ENCODE measurements at places on chromosomes 4 and X. TPM values are rescaled to one million over a fixed set of nuclear protein-coding genes. Genes with fewer than 3 reads are reported as not detected.

DNA sequence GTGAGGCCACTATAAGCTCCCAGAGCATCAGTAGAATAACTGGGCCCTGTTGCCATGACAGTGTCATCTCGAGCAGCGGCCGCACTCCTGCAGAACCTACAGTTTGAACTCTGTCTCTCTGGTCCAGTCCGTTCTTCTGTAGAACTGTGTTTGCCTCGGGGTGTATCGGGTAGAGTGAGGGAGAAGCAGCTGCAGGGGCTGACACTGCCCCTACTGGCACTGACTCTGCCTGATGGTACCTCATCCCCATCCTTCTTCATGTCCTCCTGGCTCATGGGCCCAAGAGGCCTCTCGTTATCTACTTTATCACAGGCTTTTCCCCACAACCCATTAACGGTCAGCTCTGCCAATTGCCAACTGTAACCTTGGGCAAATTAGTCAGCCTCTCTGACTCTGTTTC is 96.5 kb downstream of the NPNT start:
- no peaks in the 10 kb centered on the region for H3K27me3 ChIP-seq
- H3K4me3 ChIP-seq: no peak overlapping the region
- H3K4me1 ChIP-seq: no peaks in the 10 kb centered on the region
- no peak for DNase-seq
- H3K27ac ChIP-seq: no peak overlapping the region
- no peaks in the 10 kb centered on the region for H3K36me3 ChIP-seq

GRCh38 chr4:95216636-95217035 is 332.1 kb downstream of the UNC5C start:
- no peak overlapping the region for H3K4me3 ChIP-seq
- H3K36me3 ChIP-seq: no peaks in the 10 kb centered on the region
- DNase-seq: no peak
- H3K4me1 ChIP-seq: peaks cover 2% of the 10 kb centered on the region

- no peaks in the 10 kb centered on the region for H3K27me3 ChIP-seq
- no peaks in the 10 kb centered on the region for H3K36me3 ChIP-seq
- no peak for DNase-seq
- no peak overlapping the region for H3K27ac ChIP-seq
- no peaks in the 10 kb centered on the region for H3K4me1 ChIP-seq
Observed at GRCh38 chr4:111838406-111838930, 306.8 kb upstream of the FAM241A start.

Gene AFM
- not detected for total RNA-seq

DNA sequence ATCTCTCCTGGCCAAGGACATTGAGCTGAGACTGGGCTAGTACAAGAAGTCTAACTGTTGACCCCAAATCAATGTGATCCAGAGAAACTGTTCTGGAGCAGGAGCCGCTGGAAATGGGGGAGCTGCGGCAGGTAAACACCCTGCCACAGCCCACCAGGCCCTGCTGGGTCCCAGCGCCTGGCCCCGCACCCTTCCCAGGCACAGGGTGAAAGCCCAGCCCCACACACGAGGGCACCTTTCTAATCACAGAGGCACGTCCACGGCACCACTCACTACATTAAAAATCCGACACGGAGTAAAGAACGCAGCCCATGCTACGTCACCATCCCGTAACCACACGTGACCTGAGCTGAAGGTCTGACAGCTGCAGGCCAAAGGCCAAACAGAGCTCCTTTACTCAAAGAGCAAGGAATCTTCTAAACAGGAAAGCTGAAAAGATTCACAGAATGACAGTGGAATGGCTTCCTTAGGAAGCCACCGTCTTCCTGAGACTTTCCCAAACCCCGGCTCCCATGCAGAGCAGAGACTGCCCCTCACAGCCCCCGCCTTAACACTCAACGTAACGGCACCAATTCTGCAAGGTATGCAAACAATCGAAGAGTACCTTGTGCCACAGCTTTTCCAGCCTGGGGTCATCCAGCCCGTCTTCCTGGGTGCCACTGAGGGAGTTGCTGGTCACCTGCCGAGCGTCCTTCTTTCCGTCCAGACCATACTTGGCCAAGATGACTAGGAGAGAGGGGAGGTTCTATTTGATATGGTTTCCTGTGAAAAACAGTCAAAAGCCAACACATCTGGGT is 12.6 kb downstream of the LRPAP1 start:
- H3K27me3 ChIP-seq: no peaks in the 10 kb centered on the region
- no peak overlapping the region for H3K27ac ChIP-seq

Gene CXorf38
- total RNA-seq: 15.7 TPM

DNA sequence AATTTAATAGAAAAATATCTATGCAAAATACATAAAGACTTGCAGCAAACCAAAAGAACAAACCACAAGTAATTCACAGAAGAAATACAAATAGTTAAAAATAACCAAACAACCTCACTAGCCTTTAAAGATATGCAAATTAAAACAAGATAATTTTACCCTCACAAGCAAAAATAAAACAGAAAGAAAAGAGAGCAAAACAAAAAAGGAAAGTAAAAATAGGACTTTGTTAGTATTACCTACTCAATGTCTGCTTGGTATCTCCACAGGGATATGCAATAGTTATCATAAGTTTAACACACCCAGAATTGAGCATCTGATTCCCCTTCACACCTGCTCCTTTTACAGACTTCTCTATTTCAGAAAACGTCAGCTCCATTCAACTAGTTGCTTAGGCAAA is 737.5 kb upstream of the MAGEB2 start:
- H3K27ac ChIP-seq: no peak overlapping the region
- DNase-seq: no peak
- no peaks in the 10 kb centered on the region for H3K4me1 ChIP-seq

Gene ZNF711
- total RNA-seq: 1.8 TPM

DNA sequence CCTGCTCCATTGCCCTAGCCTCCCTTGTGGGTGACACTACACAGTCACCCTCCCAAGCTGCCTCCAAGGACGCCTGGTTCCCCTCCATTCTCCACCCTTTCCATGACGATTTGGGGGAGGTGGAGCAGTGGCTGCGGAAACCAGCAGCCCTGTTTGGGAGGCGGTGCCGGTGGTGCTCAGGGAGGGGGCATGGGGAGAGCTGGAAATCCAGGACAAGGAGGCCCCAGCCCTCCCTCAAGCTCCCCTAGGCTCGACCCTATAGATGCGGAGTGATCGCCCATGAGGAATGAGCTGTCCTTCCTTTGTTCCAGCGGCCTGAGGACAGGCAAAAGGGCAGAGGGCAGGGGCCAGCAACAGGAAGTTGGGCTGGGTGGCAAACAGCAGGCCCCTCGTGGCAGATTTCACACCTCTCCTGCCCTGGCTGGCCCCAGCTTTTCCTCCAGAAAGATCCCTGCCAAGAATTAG is 3.6 kb upstream of the RENBP start:
- H3K4me1 ChIP-seq: peaks cover 8% of the 10 kb centered on the region
- no peak overlapping the region for H3K4me3 ChIP-seq
- DNase-seq: no peak
- no peaks in the 10 kb centered on the region for H3K27me3 ChIP-seq
- peak overlapping the region; percentile 53 for H3K27ac ChIP-seq

- H3K36me3 ChIP-seq: peaks cover 8% of the 10 kb centered on the region
- H3K4me1 ChIP-seq: peaks cover 23% of the 10 kb centered on the region
- H3K27me3 ChIP-seq: peaks cover 21% of the 10 kb centered on the region
- peak overlapping the region; percentile 60 for H3K27ac ChIP-seq
- peak overlapping the region; percentile 92 for H3K4me3 ChIP-seq
Observed at GRCh38 chr4:6198768-6199421, 1.5 kb downstream of the JAKMIP1 start.

DNA sequence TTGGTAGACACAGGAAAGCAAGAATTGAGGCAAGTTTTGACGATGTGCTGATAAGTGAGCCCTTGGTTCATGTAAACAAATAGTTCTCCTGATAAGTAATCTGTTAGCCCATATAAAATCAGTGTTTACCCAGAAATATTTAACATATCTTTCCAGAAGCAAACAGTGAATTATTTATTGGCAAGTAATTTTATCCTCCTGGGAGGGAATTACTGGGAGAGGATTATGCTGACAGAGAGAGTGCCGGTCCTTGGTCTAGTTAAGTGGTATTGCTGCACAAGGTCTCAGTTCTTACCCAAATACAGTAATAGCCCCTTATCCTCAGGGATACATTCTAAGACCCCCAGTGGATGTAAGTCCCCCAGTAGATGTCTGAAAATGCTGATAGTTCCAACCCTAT is 315.4 kb downstream of the CCSER1 start:
- no peaks in the 10 kb centered on the region for H3K36me3 ChIP-seq
- no peaks in the 10 kb centered on the region for H3K4me1 ChIP-seq
- no peak for DNase-seq
- no peak overlapping the region for H3K4me3 ChIP-seq
- H3K27me3 ChIP-seq: peaks cover 7% of the 10 kb centered on the region

Gene ADAM29
- total RNA-seq: not detected

DNA sequence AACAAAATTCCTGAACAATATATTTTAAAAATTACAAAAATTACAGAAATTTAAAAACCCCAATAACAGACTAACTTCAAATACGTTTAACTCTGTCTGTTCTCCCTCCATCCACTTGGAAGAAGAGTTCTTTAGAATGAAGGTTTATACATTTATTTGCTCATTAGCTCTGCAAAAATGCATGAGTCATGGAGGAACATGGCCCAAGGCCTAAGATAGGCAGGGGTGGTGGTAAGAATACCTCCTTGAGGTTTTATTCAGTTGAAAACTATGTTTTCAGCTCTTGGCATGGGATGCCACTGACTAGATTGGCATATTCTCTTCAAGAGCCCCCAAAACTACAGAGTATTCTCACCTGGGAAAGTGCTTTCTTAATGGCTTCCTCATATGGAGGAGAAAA is 8.8 kb upstream of the LRRC66 start:
- peaks cover 7% of the 10 kb centered on the region for H3K4me1 ChIP-seq
- no peak overlapping the region for H3K4me3 ChIP-seq
- peaks cover 4% of the 10 kb centered on the region for H3K36me3 ChIP-seq
- H3K27ac ChIP-seq: no peak overlapping the region
